ENCODE measurements at places on chromosomes 13 and 19. TPM values are rescaled to one million over a fixed set of nuclear protein-coding genes. Genes with fewer than 3 reads are reported as not detected.

PGLYRP1 gene
- not detected for total RNA-seq

ZSCAN5B gene
- total RNA-seq = not detected

SERTM1 gene
- not detected for total RNA-seq

MAST3 gene
- 6.7 TPM for total RNA-seq

ZNF85 gene
- 4.1 TPM for total RNA-seq

Measured in mononuclear cell (primary cell).